ENCODE measurements at places on chromosomes 13 and 19.

DNA sequence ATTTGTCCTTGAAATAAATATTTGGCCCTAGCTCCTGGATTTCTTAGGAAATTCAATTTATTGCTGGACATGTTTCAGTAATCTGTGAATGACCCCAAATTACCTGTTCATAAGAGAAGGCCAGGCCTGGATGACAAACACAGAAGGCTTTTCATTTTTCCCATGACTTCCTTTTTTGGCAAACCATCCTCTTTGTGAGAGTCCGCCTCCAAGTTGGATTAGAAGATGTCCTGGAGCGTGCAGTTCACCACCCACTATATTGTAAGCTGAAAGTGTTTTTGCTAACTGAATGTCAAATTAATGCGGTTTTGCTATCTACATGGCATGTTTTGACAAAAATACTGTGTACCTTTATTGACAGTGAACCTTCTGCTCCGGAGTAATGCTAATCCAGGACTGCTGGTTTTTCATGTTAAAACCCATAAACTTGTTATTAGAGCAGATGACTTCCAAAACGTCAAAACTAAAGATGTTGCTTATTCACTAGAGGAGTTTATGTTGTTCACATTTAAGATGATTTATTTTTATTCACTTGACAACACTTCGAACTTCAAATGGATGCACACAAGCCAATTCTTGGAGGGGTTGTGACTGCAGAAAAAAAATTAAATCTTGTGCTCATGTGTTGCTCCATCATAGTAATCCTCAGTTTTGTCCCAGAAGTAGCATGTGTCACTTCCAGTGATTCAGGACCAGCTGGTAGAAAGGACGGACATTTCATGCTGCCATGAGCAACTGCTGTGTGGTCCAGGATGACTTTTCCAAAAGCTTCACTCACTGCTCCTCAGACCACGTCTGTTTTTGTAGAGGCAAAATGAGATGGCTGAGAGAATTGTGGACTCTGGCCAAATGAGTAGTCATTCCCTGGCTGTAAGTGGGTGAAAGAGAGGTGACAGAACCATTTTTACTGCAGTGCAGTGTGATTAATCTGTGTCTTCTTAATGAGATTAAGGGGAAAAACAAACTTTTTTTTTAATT is 71.0 kb downstream of the ITGBL1 start:
- DNase-seq = no peak

DNA sequence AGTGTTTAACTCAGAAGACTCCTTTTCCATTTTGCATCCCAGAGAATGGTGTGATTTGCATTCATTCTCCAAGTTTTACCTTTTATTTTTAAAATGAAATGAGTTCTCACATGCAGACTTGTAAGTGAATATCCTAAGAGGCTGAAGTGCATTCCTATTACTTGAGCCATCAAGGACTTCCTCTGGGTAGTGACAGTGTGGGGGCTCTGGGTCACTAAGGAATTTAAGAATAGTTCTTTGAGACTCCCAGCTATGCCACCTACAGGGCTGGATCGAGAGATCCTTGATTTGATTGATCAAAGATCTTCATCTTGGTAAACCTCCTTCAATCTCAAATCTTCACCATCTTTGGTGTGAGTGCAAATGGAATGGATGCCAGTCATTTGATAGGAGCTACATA is 36.3 kb upstream of the SLC10A2 start:
- no peak for DNase-seq

DNA sequence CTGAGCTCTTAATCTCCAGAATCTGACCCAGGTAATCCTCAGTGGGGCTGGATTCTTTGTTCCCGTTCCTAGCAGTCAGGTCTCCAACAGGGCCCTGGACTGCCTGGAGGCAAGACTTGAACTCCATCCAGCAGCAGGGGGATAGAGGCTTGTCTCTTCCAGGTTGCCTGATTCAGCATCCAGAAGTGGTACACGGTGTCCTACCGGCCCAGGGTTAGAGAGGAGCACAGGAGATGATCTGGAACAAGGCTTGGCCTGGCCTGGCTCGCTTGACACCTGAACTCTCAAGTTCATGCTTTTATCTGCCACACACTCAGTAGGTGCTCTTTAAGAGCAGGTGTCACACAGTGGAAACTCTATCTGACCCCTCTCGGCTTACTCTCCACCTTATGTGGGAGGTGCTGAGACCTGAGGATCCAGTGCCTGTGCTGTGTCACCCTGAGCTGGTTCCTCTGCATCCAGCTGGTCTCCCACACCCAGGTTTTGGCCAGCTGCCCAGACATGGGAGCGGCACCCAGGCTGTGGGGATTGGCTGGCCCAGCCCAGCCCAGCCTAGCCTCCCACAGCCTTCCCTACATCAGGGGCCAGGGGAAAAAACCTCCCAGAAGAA is at the start of gene CYP4F3:
TSS of gene CYP4F3 (plus strand) at position 604 of the 610 bp plus-strand sequence. CDS start 519 bp downstream, outside the sequence.
- no peak for DNase-seq

- no peak for DNase-seq
These were observed 824.0 kb downstream of the UQCRFS1 start for GRCh38 chr19:28388988-28389387.

GRCh38 chr13:22707946-22708345 is 472.8 kb upstream of the SGCG start:
- no peak for DNase-seq

GRCh38 chr19:13102416-13102665 is 317 bp downstream of the LYL1 start:
- DNase-seq = no peak
